ENCODE measurements at places on chromosomes 12 and 14.

DNA sequence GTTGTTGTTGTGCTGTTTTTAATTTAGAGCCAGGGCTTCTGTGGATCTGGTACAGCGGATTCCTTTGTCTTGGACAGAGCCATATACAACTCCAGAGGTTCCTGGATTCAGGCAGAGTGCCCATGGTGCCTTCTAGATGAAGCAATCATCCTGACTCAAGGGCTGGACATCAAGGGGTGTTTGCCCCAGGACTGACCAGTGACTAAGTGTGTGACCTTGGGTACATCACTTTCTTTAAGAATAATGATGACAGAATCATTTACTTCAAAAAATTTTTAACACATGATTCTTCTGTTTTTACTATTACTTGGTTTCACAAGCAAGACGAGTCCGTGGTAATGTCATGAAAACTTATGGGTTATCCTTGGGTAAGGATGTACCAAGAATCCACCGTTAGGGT, 397.3 kb downstream of the ZFP36L1 start:
- DNase-seq = no peak

- no peak for DNase-seq
Measured at GRCh38 chr14:56659964-56660551, 80.5 kb downstream of the TMEM260 start.

GRCh38 chr14:24411443-24412389, 12.9 kb downstream of the NYNRIN start:
- DNase-seq = no peak

DNA sequence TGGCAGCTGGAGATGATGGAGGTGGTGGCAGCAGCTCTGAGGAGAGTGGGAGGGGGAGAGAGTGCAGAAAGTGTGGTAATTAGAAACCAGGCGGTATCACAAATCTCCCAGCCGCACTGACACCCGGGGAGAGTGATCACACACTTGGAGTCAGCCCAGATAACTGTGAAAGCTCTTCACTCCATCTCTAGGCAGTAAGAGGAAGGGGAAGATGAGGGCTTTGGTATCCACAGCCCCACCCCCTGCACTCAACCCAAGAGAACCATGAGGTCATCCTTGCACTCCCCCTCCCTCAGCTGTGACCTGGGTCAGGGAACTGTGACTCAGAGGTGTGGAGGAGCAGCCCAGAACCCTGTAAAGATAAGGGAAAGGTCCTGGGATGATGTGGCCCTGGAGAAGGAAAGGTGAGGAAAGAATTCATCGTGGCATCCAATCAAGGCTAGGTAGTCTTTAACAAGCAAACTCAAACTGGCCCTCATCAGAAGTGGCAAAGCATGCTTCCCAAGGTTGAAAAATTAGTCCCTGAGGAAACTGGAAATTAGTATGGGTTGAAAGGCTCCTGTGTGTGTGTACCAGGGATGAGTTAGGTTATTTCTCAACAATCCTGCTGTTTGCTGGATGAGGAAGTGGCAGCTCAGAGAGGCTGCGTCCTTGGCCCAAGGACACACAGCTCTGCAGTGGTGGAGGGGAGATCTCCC, 111.0 kb upstream of the LHX5 start:
- no peak for DNase-seq

DNA sequence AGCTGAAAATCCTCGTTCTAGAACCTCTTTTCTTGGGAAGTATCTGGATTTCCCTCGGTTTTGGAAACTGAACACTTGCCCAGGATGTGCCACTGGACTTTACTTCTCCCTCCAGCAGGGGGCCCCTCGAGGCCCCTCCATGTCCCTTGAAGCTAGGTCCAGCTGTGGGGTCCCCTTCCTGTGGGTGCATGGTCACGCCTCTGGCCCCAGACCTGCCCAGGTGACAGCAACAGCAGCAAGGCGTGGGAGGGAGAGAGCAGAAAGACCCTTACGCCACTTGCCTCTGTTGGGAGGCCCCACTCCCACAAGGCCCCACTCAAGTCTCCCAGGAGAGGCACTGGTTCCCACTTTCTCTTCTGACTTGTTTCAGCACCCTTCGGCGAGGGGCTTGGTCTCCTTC, 3.1 kb downstream of the SLC25A29 start:
- no peak for DNase-seq

DNA sequence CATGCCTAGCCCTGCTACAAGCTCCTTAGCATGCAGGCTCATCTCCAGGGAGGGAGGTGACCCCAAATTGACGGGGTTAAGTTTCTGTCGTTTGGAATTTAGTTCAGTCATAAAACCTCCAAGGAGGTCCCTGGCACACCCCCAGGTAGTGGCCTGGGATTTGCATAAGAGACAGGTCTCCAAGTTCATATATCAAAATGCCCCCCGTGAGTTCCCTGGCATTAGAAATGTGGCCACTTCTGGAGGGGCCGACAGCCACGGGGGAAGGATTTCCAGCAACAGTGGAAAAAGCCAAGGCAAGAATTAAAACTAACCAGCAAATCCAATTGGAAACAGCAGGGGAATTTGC, 228.8 kb downstream of the BCL11B start:
- no peak for DNase-seq

DNA sequence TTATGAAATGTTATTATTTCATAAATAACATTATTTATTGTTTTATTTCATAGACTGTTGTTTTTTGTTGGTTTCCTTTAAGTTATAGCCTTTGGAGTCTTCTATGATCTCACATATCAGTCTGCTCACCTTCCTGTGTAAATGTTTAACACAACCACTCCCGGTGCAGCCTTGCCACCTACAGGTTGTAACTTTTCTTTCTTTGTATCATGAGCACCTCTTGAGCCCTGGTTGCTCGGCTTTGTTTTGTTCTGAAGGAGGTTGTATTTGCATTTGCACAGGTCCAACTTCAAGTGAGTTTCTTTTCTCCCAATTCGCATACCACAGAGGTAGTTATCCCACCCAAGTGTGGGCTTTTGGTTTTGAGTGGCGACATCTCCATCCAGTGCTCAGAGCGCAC, 121.4 kb downstream of the SLC15A4 start:
- no peak for DNase-seq

GRCh38 chr14:30193845-30194501, 266.3 kb upstream of the PRKD1 start:
- DNase-seq = no peak

DNA sequence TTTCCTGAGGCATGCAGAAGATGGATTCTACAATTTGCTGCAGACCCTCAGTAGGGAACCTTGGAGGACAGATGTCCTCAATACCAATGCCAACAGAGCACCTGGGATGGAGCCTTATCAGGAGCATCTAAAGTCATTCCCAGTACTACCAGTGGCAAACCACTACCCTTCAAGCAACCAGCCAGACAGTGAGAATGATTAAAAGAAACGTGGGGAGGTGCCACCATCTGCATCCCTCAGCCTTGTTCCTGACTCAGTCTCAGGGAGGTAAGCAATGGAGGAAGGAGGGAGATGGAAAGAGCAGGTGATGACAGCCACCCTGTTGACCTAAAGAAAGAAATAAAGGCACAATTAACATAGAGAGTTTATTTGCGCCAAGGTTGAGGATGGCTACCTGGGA, 175.2 kb upstream of the GRIN2B start:
- DNase-seq = no peak

DNA sequence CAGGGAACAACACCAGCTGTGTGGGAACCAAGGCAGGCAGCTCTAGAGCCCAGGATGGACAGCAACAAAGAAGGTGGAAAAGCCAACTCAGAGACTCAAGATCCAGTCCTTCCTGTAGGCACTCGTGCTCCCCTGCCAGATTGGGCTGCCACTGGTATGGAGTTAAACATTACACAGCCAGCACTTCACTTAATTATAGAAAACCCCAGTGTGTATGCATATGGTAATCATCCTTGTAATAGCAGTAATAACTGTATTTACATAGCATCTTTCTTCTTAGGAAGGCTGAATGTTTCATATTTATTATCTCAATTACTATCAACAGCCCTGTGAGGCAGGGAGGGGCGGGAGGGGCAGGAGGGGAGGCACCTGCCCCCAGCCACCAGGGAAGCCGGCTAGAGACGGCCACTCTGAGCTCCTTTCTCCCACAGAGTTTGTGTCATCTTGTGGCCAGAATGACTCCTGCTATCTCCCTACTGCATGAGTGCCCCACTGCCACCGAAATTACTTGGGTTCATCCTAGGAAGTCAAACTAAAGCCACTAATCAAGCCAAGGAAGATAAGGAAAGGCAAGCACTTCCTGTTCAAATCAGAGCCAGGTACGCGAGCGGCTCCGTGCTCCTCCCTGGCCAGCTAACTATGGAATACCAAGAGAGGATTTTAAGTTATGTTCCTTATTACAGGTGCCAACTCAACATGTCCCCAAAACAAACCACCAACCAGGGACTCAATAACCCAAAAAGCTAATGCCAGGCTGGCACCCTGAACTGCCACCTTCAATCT, 15.7 kb upstream of the RAB35 start:
- no peak for DNase-seq

DNA sequence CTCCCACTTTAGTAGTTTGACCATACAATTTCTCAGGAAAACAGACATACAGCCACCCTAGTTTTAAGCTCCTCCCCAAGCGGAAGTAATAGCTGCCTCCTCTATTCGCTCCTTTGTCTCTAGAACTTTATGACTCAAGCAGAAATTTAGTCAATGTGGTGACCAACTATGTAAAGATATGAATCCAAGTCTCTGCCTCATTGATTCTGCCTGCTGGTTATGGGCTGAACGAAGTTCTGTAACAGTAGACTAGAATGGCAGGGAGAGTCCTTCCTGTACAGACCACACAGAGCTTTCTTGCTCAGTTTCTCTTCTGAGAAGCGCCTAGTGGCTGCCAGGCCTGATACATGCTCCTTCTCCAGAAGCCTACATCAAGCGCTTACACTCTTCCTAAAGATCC, 19.1 kb downstream of the KICS2 start:
- no peak for DNase-seq

DNA sequence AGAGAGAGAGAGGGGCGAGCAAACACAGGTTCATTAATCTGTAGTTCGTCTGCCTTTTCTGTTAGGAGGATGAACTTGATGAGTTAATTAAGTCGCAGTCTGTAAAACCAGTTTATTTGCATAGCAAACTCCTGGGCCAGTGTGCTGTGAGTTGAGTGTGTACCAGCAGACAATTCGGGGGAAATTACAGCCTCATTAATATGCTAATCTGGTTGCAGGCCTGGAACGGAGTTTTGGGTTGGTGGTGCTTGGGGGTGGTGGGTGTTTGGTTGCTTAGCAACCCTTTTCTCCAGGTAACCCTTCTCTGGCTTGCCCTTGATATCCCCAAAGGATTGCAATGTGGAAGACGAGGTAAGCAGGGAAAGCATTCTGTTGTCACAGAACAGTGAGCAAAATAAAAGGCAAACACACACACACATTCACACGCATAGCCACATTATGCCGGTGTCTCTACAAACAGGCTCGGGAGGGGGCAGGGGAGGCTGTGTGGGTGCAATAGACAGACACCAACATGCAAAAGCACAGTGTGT, 29.2 kb upstream of the LHX5 start:
- no peak for DNase-seq

GRCh38 chr14:89845346-89845745, 109.2 kb downstream of the EFCAB11 start:
- DNase-seq = no peak

GRCh38 chr12:124512667-124513296, 54.6 kb downstream of the NCOR2 start:
- DNase-seq = no peak

GRCh38 chr12:6729186-6729585, 5.3 kb downstream of the COPS7A start:
- DNase-seq = no peak

- peak; percentile 69 for DNase-seq
Measured at GRCh38 chr12:68746572-68747180, 700 bp downstream of the SLC35E3 start.

DNA sequence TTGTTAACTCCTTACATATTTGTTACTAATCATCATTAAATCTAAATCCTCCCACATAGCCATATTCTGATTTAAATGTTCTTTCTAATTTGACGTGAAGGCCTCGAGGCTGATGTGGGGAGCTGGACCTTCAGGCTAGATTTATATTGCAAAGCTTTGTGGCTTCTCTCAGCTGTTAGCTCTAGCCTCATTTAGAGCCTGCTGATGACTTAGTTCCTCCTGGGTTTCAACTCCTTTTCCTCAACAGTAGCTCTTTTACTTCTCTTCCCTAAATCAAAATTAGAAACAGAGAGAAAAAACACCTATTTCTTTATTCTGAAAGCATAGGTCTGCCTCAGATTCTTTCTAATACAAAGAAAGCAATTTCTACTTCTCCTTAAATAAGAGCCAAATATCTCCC, 477.5 kb upstream of the CCDC196 start:
- no peak for DNase-seq

GRCh38 chr12:22543246-22544037, 900 bp downstream of the C2CD5 start:
- DNase-seq = peak; percentile 75

GRCh38 chr12:129873111-129873832, 30.6 kb downstream of the TMEM132D start:
- no peak for DNase-seq

DNA sequence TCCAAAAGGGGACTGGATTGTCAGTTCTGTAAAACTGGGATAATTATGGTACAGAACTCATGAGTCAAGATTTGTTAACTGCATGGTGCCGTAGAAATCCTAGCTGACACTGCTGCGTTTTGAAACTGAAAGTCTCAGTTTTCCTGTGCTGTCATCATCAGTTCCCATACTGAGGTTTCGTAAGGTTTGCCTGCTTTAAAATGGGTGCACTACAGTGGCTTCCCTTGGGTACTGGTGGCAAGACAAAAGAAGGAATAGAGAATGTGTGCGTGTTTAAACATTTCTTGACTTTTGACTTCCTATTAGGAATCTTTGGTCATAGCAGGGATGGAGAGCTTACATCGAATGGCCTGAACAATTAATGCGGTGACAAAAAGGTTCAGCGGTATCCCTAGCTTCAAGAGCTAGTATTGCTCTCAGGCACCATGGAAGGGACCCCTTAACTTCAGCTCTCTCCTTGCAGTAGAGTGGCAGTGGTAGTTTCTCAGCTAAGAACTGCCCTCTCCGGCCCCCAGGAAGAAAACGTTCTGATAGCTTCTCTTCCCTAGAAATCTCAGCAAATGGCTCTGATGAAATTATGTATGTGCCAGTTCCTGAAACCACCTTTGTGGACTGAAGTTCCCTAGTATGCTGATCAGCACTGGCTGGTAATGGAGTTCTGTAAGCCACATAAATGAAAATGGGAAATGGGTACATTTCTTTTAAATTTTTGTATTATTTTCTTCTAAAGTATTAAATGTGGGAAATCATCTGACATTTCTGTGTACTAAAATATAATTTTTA, 28.9 kb downstream of the ANO6 start:
- no peak for DNase-seq

DNA sequence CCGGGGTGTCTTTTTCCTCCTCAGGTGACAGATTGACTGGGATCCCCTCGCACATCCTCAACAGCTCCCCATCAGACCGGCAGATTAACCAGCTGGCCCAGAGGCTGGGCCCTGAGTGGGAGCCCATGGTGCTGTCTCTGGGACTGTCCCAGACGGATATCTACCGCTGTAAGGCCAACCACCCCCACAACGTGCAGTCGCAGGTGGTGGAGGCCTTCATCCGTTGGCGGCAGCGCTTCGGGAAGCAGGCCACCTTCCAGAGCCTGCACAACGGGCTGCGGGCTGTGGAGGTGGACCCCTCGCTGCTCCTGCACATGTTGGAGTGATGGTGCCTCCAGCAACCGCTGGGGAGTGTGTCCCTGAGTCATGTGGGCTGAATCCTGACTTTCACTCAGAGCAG, 172.8 kb downstream of the CRADD start:
- no peak for DNase-seq

- no peak for DNase-seq
Measured at GRCh38 chr12:20549108-20549719, 145.9 kb upstream of the SLCO1C1 start.

GRCh38 chr12:79327465-79327864, 363.3 kb downstream of the PAWR start:
- DNase-seq = no peak

GRCh38 chr12:106301241-106301610, 1.3 kb upstream of the TCP11L2 start:
- no peak for DNase-seq

GRCh38 chr14:93304771-93305170, 28.1 kb downstream of the BTBD7 start:
- DNase-seq = no peak
